ENCODE measurements at places on chromosomes 5 and 9.

DNA sequence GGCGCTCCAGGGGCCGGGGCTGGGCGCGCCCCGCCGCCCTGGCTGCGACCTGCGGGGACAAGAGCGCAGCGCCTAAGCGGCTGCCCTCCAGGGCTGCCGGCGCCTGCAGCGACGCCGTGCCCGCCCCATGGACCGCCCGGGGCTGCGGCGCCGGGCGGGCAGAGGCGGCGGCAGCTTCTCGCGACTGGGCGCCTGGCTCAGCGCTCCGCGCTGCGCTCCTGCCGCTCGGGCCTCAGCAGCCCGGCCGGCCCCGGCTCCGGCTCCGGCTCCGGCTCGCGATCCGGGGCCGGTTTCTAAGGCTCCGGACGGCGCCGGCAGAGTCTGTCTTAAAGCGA is at the start of gene PITX1:
PITX1 (minus strand) TSS at position 328 of the 335 bp plus-strand sequence. CDS start 347 bp downstream, outside the sequence.
- DNase-seq = no peak

DNA sequence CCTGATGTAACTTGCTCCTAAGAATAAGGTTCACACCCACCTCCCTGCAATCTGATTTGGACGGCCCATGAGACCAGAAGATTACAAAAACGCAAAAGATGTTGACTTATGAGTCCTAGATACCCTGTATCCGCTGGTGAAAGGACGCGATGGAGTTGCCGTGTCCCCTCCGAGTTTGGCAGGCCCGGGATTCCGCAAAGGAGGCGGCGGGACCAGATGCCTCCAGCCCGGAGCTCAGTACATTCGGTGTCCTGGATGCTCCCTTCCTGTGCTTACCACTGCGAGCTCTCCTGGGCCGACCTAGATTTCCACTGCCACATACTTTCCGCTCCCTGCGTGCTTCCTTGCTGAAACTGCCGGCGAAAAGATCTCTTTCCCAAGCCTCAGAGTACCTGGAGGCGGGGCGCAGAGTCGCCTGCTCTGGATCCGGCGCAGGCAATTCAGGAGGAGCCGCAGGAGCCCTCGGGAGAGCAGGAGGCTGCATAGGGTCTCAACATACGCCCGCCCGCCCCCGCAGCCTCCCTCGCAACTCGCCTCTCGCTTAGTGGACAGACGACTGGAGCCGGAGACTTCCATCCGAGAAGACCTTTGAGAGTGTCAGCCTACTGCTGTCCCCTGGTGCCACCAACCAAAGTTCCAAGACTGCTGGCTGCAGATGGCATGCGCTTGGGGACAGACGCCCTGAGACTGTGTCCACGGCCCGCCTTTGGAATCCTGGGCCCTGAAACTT is 39.8 kb downstream of the ANXA2R start:
- DNase-seq = no peak

DNA sequence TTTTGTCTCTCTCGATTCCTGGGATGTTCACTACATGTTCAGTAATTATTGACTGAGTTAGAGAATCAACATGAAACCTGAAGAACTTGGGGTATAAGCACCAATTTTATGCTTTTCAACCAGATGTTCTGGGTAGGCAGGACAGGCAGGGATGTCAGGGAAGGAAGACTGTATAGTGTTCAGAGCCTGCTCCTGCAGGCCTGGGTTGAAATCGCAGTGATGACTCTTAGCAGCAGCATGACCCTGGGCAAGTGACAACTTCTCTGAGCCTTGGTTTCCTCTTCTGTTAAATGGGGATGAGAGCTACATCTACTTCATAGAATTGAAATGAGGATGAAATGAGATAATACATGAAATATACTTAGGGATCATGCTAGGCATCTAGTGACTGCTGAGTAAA is 29.7 kb upstream of the PANK3 start:
- no peak for DNase-seq

DNA sequence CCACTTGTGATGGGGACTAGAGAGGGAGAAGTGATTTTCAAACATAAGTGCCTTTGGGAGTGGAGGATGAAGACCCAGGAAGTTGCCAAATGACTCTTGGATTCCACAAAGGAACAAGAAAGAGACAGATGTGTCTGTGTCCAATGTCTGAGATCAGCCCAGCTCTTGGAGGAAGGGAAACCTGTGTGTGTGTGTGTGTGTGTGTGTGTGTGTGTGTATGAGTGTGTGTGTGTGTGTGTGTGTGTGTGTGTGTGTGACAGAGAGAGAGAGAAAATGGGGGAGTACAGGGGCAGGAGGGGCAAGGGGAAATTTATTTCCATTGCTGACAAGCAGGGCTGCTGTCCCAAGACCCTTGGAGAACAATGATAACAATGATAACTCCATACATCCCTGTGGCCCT is 72.0 kb downstream of the PSD2 start:
- no peak for DNase-seq

- DNase-seq = no peak
Observed at GRCh38 chr5:150036513-150036912, 36.0 kb downstream of the HMGXB3 start.

Data from GM19239 (cell line).